AG08396 (cell line): ENCODE measurements at places on chromosomes 2 and 18.

- peak; percentile 42 for DNase-seq
Measured at GRCh38 chr2:217740178-217740577, 262.6 kb downstream of the TNS1 start.

GRCh38 chr2:197195518-197195917 is 115.1 kb downstream of the ANKRD44 start:
- DNase-seq, result no peak

GRCh38 chr2:96265349-96265839 is 403 bp downstream of the TMEM127 start:
- DNase-seq, result peak; percentile 64

- DNase-seq, result no peak
Measured at GRCh38 chr2:53508667-53509066, 258.9 kb upstream of the CHAC2 start.

- DNase-seq, result peak; percentile 80
Measured at GRCh38 chr2:230824406-230824978, 40.2 kb upstream of the ITM2C start.

DNA sequence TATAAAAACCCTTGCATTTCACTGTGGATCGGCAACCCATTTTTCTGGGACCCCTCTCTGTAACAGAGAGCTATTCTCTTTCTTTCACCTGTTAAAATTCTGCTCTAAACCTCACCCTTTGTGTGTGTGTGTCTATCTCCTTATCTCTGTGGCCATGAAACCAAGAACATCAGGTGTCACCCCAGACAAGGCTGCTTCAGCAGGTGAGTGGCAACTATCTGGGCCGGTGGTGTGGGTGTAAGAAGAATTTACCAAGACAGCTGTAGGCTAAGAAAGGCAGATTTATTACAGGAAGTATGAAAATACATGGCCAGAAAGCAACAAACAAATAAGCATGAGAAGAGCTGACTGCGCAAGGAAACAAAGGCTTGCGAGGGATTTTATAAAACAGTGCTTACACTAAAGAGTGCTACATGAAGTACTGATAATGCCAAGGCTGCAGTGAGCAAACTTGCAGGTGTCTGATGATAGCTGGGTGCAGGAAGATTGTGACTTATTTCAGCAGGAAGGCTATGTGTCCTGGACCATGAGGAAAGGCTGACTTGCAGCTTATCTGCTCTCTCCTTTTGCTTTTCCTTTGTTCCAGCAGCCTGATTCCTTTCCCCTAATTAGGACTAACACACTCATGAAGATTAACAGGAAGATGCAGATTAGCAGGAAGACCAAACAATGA is 421.1 kb downstream of the PTH2R start:
- no peak for DNase-seq

DNA sequence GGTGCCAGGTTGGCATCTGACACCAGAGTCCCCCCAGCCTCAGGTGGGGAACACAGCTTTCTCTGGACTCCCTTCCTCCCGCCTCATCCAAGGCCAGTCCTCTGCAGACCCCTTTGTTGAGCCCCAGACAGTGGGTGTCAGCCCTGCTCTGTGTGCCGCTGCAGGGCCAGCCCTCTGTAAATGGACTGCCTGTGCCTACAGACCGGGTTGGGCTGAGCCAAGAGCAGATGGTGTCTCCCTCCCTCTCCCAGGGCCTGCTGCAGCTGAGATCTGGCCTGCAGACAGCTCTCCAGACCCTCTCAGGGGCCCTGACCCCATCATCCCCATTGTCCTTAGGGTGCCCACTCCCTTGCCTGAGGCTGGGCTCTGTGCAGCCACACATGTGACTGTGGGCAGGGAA is 160.8 kb downstream of the KLHL29 start:
- no peak for DNase-seq

DNA sequence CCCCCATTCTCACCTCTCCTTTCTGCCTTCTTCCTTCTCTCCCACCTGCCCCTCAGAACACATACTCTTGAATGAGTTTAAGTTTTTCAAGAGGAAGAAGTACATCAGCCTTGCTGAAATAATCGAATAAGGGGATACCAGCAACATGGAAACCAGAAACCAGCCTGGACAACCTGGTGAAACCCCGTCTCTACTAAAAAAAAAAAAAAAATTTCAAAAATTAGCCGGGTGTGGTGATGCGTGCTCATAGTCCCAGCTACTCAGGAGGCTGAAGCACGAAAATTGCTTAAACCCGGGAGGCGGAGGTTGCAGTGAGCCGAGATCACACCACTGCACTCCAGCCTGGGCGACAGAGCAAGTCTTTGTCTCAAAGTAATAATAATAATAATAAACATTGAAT is 75.0 kb upstream of the SLC1A4 start:
- DNase-seq, result no peak

- DNase-seq, result no peak
Measured at GRCh38 chr2:84474176-84474575, 15.1 kb upstream of the SUCLG1 start.
